Caco-2 (cell line): ENCODE measurements at places on chromosomes 7 and 10.

DNA sequence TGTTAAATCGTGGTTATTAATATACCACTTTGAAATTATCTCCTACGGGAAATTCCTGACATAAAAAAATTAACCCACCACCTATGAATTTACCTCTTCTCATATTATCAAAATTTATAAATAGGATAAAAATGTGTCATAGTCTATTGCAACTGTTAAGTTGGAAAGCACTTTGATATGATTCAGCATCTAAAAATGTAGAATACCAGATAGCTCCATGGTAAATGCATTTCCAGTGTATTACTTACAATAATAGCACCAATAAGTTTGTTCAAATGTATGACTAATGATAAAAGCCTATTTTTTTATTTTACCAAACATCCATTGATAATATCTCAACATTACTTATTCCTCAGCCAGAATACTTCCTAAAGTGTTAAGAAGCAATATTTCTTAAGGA is 13.6 kb upstream of the KCND2 start:
- DNase-seq, result no peak

DNA sequence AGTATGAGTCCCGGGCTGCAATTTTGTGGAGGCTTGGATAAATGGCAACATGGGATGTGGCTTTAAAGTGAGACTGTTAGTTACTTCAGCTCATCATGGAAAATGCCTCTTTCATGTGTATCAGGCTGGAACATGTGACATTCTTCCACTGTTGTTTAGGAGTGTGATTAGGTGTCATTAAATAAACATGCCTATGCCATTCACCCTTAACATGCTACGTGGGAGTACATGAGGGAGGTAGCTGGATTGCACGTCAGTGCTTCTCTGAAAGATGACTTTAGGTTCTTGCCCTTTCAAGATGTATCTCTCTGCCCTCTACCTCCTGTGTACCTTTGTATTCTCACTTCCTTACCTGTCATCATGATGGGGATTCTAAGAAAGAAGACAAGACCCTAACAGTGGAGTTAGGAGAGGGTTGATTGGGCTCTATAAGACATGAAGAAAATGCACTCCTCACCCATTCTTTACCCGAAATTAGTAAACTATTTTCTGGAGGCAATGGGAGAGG is 8.9 kb downstream of the AKR1E2 start:
- DNase-seq, result no peak

GRCh38 chr10:86659161-86659691 is 4.9 kb downstream of the OPN4 start:
- no peak for DNase-seq

DNA sequence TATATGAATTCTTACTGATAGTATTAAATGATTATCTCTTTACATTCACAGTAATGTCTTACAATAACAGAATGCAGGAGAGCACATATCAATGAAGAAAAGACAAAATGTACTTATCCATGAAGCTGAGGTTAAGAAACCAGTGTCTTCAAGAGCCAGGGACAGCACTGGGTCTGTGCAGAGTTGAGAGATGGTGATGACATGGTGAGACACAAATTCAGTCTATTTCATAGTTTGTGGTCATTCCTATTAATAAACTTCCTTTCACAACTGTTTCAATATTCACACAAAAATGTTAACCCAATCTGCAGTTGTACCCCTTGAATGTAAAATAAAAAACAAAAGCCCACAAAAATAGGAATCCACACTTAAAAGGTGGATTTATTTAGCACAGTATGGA is 5.3 kb upstream of the MAGI2 start:
- no peak for DNase-seq

DNA sequence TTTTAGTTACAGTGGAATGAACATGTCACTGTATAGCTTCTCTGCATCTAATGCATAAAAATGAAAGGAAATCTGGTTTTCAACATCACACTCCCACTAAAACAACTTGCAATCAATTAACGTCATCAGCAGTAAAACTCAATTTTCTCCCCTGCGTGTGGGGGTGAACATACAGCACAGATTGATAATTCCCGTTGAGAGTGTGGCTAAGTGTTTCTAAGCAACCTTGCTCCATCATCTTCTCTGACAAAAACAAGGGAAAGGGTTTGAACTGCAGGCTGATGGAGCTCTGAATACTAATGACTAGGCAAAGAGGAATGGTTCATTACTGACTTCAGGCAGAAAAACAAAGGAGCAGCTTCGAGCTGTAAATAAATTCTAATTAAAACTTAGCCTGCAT is 238.3 kb downstream of the PARD3 start:
- no peak for DNase-seq

- no peak for DNase-seq
These were observed 55.5 kb upstream of the ATP6V0A4 start for GRCh38 chr7:138853448-138853847.

GRCh38 chr7:47685151-47685550 is 103.2 kb upstream of the TNS3 start:
- DNase-seq, result no peak

DNA sequence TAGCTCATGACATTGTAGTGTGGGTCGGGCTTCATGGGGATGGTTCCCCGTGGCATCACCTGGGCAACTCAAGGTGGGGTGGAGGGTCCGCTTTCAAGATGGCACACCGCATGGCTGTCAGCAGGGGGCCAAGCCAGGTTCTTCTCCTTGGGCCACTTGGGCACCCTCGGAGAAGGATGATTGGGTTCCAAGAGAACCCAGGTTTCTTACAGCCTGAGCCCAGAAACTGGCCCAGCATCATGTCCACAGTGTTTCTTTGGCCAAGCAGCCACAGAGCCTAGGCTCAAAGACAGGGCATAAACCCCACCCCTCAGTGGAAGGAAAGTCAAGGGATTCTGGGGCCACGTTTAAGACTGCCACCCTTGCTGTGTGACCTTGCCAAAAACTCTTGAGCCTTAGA is 110.6 kb downstream of the PTPN20 start:
- no peak for DNase-seq

- DNase-seq, result no peak
These were observed 453.1 kb upstream of the MKI67 start for GRCh38 chr10:128579280-128579865.

- no peak for DNase-seq
These were observed 54.2 kb downstream of the RTKN2 start for GRCh38 chr10:62214364-62214874.

DNA sequence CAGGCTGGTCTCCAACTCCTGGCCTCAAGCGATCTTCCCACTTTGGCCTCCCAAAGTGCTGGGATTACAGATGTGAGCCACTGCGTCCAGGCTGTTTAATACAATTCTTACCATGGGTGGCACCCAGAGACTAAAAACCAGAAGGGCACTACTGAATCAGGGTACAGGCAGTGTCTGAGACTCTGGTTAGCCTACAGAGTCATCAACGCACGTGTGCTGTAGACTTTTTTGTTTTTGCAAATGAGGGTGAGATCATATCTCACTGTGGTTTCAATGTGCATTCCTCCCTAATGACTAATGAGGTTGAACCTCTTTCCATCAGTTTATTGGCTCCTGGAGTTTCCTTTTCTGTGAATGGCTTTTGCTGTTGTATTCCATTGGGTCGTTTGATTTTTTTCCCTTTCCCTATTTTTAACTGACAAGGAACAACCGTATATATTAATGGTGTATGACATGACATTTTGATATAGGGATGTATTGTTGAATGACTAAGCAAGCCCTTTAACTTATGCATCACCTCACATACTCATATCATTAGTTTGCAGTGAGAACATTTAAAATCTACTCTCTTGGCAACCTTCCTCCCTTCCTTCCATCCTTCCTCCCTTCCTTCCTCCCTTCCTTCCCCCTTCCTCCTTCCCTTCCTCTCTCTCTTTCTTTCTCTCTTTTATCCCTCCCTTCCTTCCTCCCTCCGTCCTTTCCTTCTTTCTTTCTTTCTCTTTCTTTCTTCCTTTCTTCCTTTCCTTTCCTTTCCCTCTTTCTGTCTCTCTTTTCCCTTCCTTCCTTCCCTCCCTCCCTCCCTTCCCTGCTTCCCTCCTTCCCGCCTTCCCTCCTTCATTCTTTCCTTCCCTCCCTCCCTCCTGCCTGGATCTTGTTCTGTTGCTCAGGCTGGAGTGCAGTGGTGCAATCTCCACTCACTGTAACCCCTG is 9.3 kb upstream of the TMEM270 start:
- DNase-seq, result no peak

DNA sequence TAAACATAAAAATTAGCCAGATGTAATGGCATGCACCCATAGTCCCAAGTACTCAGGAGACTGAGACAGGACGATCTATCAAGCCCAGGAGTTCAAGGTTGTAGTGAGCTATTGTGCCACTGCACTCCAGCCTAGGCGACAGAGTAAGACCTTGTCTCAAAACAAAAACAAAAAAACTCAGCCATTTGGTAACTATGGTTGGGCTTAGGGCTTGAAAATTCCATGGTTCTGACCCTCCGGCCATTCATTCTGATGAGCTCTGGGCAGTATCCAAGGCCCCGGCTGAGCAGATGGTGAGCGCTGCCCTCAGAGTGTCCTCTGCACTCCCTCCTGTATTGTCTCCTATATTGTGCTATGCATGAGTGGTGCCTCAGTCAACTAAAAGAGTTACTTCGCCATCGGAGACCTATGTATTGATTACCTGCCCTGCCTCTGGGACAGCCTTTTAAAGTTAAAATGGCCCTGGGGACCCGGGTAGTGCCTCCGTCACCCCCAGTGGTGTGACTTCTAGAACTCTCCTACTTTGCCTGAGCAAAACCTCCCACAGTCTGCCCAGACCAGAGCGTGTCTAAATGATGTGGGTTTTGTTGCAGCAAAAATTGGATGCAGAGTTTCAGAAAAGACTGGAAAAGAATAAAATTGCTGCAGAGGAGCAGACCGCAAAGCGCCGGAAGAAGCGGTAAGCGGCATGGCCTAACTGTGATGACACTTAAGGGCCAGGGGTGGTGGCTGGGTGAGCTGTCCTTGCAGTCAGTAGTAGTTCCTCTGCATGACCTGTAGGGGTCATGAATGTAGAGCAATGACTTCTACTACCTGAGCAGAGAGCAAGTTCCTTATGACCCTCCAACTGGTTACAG is 8.1 kb downstream of the PRKRIP1 start:
- peak; percentile 71 for DNase-seq

DNA sequence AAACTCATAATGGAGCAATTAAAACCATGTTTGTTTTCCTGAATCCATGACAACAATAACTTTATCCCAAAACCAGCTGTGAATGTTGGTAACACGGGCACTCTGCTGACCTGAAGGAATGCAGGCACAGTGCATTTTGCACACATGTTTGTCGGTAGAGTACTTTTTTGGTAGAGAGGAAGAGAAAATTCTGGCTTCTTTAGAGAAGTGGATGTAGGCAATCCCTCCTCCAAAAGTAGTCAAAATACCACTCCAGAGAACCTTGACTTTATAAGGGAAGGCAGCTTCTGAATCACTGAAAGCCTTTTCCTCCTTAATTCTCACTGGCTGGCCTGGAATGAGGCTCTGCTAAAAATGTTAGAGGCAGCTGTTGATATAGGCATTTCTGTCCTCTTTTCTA is 15.8 kb upstream of the ACTA2 start:
- DNase-seq, result no peak

DNA sequence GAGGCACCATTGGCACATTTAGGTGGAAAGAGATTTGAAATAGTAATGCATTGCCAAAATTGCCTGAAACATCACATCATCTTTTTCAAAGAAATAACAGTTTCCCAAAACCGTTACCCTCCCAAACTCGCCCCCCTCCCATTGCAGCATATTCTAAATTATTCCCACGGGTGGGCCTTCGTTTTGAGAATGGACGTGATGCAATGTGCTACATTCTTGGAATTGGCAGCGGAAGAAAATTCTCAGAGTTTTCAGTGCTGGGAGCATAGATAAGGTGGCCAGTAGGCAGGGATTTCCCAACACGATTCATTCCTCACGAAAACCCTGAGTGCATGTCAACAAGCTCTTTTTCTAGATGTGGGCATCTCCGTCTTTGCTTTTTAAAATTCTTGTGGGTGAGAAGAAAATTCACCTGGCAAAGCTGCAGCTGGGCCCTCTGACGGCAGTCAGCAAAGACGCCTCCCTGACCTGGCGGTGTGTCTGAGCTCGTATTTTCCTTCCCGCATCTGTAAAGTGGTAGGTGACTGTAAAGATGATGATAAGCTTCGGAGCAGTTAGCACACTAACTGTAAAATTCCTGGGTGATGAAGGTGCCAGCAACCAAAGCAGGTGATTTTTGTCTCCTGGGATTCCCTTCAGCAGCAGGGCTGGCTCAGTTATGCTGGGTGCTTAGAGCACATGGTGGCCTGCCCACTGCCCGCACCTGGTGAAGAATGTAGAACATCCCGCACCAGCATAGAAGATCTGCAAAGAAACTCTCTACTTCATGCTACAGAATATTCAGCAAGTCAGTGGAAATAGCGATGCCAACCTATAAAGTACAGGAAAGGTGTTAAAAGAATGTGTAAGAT is 141.9 kb upstream of the KLF6 start:
- DNase-seq, result no peak

- no peak for DNase-seq
These were observed 32.4 kb upstream of the VKORC1L1 start for GRCh38 chr7:65840446-65840845.

DNA sequence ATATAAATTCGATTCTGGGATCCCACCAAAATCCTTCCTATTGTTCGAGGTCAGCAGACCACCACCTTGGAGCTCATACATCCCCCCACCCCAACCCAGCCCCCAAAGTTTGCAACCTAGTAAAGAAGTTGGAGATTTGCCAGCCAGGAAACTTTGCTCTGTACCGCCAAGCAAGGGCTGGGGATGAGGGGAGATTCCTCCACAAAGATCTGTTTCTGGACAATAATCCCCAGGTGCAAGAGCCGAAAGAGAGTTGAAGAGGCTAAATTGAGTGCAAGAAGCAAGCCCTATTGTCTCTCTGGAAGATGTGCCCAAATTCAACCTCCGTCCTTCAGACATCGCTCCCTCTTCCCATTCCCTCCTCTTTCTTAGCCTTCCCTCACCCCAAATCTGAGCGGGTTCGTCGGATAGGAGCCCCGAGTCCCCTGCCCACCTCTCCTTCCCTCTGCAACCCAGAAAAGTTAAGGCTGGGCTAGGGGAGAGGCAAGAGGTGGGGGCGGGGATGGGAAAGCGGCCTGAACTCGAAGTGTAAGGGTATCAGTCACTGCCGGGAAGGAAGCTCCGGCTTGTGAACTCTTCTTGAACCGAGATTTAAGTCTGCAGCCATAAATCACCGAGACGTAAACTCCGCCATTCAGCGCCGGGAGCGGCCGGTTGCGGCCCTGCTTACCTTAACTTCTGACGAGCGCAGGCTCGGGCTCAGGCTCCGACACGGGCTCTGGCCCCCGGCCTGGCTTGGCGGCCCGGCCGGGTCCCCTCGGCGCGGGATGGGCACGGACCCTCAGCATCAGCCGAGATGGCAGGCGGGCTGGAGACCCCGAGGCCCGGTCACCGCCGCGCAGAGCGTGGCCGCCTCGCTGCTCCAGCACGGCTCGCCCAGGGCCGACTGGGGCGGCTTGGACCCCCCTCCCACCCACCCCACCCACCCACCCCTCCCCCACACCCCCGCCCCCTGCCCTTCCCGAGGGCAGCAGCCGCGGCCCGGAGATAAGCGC is 10.8 kb upstream of the HOXA2 start:
- DNase-seq, result peak; percentile 65

DNA sequence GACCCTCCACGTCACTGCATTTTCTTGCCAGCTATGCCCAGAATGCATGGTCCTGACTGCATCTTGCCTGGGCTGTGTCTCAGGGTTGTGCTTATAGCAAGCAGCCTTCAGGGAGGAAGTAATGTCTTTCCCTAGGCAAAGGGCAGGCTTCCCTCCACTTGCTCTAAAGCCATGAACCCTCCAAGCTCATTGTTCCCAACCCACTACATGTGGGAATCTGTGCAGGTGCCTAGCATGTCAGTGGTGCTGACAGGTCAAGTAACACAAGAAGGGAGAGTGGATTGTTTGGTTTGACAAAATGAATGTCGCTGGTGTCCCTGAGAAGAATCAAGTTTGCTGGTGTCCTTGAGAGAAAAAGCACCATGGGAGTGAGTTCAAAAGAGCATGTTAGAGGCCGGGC is 53.9 kb upstream of the UCN3 start:
- no peak for DNase-seq
